ENCODE measurements at places on chromosomes 5 and 9.

GRCh38 chr9:96186591-96187011 lies 115.4 kb downstream of the HSD17B3 start:
- peak; percentile 69 for DNase-seq

GRCh38 chr9:8904771-8905515 lies 1105.4 kb upstream of the DMAC1 start:
- peak; percentile 81 for DNase-seq

DNA sequence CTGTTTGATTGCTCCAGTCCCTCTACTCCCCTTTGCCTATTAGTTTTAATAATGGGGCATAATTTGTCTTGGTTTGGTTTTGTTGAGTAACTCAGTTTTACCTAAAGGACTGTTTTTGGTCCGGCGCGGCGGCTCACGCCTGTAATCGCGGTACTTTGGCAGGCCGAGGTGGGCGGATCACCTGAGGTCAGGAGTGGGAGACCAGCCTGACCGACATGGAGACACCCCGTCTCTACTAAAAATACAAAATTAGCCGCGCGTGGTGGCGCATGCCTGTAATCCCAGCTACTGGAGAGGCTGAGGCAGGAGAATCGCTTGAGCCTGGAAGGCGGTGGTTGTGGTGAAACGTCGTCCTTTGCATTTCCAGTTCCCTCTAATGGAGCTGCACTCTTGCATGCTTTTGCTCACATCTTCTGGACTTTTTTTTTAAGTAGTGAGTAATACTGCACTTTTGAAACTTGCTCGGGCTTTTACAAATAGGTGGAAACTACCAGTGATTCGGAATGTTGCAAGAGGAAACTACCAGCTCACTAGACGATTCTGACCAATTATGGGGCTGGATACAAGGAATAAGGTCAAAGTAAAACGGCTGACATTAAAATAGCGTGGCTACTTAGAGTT lies 721 bp upstream of the MAML1 start:
- no peak for DNase-seq

DNA sequence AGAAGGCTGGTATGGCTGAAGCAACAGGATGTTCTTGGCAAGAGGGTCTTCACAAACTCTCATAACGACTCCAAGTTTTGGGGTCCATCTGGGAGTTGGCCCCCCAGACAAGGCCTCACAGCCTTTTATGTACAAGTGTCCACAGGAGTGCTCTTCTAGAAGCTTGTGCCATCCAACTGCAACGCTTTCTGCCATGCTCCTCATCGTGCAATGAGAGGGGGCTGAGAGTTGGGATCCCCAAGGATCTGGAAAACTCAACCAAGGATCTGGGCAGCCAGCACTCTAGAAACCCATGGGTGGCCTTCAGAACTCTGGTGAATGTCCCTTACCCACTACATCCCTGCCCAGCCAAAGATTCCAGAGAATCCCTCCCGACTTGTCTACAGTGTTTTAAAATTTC lies 8.5 kb upstream of the AMBP start:
- no peak for DNase-seq

DNA sequence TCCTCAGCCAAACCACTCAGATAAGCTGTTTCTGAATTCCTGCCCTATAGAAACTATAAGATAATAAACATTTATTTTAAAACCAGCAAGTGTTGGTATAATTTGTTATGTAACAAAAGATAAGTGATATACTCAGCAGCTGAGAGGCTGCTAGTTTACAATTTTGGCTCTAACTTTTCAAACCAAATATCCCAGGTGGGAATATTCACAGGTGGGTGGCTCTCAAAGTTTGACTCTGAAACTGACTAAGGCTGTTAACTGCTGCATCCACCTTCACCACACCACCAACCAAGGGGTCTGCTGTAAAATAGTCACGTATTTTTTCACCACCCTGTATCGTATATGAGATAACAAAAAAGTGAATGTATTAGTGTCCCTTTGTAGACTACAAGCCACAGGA lies 9.7 kb upstream of the ZNF366 start:
- no peak for DNase-seq

GRCh38 chr9:129023908-129024233 lies 4.3 kb downstream of the SH3GLB2 start:
- DNase-seq: no peak

- DNase-seq: no peak
Measured at GRCh38 chr5:87877495-87877894, 391.1 kb downstream of the TMEM161B start.

GRCh38 chr5:73996151-73996755 lies 370.3 kb downstream of the ARHGEF28 start:
- no peak for DNase-seq

GRCh38 chr5:41822036-41822435 lies 48.2 kb downstream of the OXCT1 start:
- no peak for DNase-seq

DNA sequence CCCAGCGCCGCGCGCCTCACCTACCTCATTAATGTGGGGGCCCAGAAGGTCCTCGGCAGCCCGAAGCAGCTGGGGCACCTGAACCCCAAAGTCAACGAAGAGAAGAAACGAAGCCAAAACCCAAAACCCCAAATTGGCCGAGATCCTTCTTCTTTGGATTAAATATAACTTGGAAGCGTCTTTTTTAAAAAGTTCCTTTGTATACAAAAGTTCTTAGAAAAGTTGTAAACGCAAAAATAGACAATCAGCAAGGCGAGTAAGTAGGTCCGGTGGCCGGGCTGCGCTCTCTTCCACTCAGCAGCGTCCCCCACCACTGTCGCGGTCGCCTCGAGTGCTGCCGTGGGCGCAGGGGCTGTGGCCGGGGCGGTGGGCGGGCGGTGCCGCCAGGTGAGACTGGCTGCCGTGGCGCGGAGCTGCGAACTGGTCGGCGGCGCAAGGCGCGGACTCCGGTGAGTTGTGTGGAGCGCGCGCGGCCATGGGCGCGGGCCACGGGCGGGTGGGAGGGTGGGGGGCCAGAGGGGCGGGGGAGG lies 360 bp downstream of the KLF4 start:
- DNase-seq: no peak

DNA sequence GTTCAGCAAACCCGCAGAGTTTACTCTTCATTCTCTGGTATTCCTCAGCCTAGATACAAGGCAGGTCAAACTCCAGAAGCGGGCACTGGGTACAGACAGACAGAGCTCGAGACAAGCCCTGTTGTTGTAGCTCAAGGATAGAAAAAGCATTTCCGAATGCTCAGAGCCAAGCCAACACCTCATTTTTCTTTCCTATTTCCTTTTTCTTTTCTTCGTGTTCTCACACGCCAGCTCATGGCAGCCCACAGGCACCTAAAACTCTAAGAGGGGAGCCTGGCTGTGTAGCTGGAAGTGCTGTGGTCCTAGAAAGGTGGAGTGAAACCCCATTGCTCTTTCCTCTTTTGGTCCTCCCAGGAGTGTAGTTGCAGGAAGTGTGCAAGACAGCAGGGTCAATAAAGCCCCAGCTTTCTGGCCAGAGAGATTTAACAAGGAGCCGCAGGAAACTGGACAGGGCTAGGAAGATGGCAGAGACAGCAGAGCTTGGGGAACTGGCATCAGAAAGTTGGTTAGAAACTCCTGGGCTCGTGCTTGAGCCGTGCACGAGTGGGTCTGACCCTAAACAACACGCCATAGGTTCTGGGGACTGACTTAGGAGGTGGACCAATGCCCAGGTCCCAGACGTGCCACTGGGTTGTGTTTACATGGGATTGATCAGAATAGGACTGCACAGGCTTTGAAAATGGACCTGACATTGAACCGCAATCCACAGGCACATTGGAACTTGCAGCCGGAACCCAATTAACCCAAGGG lies 41.6 kb downstream of the ADAMTS2 start:
- no peak for DNase-seq

GRCh38 chr9:5715548-5716127 lies 86.7 kb downstream of the RIC1 start:
- no peak for DNase-seq

DNA sequence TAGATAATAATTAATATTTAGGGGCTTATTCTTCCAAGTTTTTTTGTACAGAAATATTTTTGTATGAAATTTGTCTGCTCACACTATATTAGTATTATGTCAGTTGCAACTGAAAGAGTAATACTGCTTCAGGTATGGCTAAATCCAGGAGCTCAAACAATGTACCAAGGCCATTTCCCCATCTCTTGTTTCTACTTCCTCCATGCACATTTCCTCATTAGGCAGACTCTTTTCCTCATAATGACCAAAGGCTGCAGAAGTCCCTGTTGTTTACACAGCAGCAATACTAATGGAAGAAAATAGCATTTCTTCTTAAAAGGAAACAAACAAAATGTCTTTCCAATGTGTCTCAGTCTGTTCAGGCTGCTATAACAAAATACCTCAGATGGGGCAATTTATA lies 9.2 kb upstream of the OTULINL start:
- DNase-seq: no peak

- peak; percentile 85 for DNase-seq
Measured at GRCh38 chr9:18437315-18438201, 36.4 kb upstream of the ADAMTSL1 start.

DNA sequence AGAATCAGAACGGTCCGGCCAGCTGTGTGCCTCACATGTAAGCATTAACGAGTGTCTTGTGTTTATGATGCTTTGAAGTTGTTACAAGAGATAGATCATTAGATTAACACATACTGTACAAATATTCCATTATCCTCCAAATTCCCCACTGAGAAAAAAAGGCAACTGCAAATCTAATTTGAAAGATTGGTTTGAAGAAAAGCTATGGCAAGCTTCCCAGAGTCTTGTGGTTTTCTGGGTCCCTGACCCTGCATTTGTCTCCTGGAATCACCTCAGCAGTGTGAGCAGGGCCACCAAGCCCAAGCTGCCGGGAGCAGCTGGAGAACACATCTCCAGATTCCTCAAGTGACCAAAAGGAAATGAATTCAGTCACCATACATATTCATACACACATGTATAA lies 36.9 kb upstream of the ADAMTS16 start:
- DNase-seq: no peak

Measured in tongue (tissue), 3 donors.